Fibroblast of skin of scalp (primary cell): ENCODE measurements at places on chromosomes 3 and 15.

GRCh38 chr3:149163066-149163465 is 33.6 kb downstream of the HPS3 start:
- DNase-seq = no peak

- DNase-seq = no peak
Observed at GRCh38 chr15:57578288-57578900, 13.3 kb upstream of the MYZAP start.

DNA sequence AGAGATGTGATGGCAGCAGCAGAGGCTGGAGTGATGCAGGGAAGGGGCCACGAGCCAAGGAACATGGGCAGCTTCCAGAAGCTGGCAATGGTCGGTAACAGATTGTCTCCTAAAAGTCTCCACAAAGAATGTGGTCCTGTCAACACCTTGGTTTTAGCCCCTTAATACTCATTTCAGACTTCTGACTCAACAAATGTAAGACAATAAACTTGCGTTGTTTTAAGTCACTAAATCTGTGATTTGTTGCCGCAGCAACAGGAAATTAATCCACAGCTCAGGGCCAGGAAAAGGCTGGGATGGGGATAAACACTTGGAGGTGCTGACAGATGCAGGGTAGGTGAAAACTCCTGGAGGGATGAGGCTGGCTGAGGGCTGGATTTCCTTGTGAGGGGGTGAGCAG is 69.9 kb downstream of the OXNAD1 start:
- peak; percentile 78 for DNase-seq

DNA sequence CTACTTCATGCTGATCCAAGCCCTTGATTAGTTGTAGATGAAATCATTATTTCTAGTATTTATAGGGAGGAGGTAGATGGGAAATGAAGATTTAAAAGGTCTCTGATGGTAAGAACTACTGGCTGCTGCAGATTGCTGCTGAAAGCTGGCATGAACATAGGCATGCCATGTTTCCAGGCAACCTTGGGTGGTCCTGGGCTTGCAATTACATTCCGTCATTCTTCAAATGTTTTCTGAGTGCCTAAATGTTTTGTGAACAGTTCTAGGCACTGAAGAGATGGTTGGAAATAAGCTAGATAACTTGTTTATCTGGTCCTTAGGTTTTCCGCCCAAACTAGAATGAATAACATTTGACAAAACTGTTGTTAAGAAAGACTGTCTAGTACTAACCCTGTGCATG is 95.8 kb downstream of the KCNAB1 start:
- DNase-seq = peak; percentile 29

- DNase-seq = no peak
Observed at GRCh38 chr3:27392950-27393679, 23.9 kb upstream of the NEK10 start.

DNA sequence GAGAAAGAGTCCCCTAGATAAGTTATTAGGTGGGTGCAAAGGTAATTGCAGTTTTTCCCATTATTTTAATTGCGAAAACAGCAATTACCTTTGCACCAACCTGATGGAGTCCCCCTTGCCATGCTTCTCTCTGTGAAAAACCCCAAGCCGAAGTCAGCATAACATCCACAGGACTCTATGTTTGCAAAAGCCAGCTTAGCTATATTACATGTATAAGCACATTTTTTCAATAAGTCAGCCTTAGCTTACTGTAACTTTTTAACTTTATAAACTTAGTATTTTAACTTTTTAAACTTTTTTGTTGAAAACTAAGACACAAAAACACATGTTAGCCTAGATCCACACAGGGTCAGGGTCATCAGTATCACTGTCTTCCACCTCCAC is 21.4 kb upstream of the MUC20 start:
- no peak for DNase-seq

DNA sequence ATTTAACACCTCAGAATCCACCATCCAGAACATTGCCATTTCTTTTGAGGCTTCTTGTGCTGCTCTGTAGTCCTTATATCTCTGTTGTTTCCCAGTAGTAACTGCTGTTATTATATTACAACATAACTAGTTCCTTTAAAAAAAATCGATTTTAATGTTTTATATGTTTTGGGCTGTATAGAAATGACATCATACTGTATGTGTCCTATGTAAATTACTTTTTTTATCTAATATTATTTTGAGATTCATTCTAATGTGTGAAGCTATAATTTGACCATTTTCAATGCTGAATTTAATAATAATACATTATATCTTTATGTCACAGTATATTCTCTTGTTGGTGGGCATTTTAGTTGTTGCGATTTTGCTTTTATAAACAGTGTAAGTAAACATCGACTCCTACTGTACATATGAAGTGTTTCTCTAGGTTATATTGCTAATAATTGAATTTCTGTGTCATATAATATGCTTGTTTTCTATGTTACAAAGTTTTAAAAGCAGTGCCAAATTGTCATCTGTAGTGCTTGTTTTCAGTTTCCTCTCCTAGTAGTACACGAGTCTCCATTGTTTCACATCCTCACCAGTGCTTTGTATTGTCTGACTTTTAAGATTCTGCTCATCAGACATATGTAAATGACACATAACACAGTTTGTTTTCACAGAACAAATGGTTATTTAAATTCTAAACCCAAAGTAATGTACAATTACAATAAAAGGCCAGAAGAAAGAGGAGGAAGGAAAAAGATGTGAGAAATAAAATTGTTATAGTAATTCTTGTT is 172.0 kb upstream of the LRRFIP2 start:
- DNase-seq = no peak

DNA sequence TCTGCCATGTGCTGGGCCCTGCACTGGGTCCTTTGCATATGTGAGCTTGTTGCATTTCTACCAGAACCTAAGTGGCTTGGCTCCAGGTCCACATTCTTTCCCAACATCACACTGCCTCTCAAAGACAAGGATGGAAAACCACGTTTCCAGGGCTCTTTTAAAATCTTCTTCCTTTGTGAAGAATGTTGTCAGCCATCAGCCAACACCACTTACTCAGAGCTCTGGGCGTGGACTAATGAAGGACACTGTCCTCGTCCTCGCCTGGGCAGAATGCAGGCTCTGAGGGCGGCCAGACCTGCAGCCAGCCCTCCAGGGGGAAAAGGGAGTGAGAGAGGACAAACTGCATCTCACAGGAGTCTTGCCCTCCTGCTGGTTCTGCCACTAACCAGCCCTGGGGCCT is 49.7 kb downstream of the MAGEF1 start:
- DNase-seq = peak; percentile 36

- DNase-seq = peak; percentile 7
Observed at GRCh38 chr15:45790325-45790943, 155.6 kb downstream of the SQOR start.
